Fibroblast of skin of right biceps (primary cell): ENCODE measurements at places on chromosomes 4 and X.
A peak's percentile ranks its signal among the peaks of the same experiment; 100 is the strongest.

DNA sequence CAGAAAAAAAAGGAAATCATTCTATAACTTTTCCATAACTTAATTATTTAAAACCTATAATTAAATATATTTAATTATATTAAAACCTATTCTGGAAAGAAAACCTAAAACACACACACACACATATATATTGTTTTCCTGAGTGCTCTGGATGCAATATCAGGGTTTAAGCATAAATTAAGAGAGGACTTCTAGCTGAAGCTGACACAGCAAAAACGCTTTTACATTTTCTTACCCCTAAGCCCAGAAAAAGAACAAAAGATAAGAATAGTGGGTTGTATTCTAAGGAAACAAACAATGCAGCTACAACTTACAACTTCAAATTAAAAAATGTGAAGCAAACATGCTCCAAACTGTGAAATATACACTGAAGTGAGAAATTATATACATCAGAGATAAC, 52.3 kb downstream of the TMPRSS11B start:
- no peak for DNase-seq

DNA sequence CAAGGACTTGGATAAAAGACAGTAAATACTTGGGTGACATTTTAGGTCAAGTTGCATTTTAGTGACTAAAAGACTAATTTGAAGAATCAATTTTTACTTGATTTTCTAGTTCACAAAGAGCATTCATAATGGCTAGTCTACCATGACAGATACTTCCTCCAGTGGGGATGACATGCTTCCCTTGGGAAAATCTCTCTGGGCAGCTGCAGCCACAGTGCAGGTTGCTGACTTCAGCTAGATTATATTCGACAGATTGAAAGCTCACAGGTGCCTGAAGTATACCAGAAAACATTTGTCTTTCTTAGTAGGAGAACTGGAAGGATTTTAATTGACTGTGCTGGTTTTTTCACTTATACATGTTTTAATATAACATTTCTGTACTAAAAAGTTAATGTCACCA, 209.6 kb upstream of the MAGEB2 start:
- DNase-seq, result no peak

- DNase-seq, result no peak
Measured at GRCh38 chr4:52982946-52983340, 120.8 kb downstream of the RASL11B start.

- DNase-seq, result no peak
Measured at GRCh38 chr4:123114915-123115756, 192.7 kb upstream of the NUDT6 start.

DNA sequence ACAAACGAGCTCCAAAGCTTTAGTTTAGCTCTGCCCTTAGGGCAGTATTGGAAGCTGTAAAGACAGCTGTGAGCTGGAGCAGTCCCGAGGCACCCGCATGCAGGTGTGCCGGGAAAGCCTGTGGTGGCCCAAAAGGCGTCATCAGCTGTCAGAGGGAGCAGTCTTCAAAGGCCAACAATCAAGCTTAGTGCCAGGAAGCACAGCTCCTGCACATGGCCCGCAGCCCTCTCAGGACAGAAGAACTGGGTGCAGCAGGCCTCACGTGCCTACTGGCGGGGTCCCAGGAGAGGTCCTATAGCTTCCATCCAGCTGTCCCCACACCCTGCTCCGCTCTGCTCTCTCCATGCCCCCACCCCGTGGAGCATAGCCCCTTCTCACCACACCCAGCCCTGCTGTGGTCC, 92.2 kb upstream of the TRIM2 start:
- DNase-seq, result no peak

DNA sequence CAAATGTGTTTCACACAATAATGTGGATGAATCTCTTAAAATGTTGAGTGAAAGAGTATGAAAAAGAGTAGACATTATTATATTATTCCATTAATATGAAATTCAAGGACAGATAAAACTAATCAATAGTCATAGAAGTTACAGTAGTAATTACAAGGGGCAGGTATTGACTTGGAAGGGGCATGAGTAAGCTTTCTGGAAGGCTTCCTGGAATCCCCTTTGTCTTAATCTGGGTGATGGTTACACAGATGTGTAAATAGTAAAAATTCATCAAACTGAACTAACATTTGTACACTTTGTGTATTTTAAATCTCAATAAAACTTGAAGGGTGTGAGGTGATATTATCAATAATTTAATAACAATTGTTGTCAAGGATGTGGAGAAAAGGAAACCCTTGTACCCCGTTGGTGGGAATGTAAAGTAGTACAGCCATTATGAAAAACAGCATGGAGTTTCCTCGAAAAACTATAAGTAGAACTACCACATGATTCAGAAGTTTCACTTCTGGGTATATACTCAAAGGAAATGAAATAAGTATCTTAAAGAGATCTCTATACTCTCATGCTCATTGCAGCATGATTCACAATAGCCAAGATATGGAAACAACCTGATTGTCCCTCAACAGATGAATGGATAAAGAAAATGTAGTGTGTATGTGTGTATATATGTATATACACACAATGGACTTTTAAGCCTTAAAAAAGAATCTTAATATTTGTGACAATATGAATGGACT, 96.9 kb upstream of the MID1IP1 start:
- no peak for DNase-seq

DNA sequence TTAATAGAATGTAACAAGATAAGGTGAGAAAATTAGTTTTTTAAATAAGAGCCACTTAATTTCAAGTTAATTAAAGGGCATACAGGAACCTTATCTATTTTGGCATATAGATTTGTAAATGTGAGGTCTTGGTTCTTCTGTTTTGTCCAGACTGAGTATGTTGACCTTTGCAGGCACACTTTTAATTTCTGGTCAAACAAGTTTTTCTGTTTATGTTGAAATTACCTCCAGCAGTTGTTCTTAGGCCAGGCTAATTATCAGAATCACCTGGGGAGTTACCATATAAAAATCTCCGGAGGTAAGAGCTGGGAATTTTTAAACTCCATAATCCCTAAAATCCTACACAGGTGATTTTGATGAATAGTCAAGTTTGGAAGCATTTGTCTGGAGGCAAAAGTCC, 227.4 kb upstream of the ANKRD50 start:
- DNase-seq, result no peak

- DNase-seq, result peak; percentile 35
Measured at GRCh38 chrX:48945517-48946348, 11.7 kb downstream of the OTUD5 start.

DNA sequence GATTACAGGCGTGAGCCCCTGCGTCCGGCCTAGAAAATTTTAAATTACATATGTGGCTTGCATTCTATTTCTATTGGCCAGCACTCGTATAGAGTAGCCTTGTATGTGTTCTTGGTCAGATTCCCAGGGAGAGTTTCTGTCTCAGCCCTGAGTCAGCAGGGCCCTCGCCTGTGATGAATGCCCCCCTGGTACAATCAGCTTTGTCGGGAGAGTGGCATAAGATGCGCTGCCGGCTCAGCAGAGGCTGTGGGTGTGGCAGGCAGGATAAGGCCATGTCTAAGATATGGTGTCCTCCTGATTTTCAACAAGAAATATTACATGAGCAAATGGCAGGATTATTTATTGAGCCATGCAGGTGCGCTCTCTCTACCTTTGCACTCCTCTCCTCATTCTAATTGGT, 1.6 kb upstream of the REELD1 start:
- DNase-seq, result no peak

GRCh38 chrX:16743604-16744325, 24.4 kb downstream of the SYAP1 start:
- DNase-seq, result peak; percentile 79

DNA sequence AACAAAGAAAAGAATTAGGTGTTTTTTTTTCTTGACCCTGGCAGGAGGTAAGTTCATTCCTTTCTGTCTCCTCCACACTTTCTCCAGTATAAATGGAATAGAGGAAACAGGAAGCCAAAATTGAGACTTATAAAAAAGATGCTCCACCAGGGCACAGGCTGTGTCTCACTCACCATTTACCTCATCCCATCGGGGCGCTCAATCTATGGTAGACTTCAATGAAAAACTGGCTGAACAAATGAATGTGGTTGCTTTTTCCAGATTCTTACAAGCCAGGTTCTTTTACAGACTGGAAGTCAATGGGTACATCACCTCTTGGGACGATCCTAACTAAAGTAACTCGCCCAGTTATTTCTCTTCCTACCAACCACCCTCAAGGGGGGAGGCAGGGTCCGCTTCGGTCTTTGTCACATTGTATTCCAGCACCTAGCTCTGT, 685 bp downstream of the COMMD8 start:
- DNase-seq, result no peak

GRCh38 chr4:158666892-158667291, 4.8 kb downstream of the C4orf46 start:
- DNase-seq, result no peak

- DNase-seq, result no peak
Measured at GRCh38 chrX:790041-790506, 159.5 kb downstream of the SHOX start.

DNA sequence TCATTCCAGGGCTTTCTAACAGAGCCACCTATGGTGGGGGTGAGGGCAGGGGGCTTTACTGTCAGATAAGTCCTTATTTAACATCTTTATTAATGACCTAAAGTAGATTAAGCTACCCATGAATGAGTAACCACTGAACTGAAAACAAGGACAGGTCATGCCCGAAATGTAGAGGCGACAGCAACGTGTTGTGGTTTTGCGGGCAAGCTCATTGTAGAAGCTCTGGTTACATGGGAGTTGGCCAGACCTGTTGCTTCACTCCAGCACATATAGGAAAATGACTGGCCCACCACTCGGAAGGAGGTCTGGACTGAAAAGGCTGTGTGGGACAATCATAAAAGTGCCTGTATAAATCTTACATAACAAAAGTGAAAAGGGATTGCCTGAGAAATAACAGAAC, 109.6 kb upstream of the NDP start:
- no peak for DNase-seq
